NCI-H2227 treated with DMSO at 0.1 percent for 48 hours (cell line): ENCODE measurements at places on chromosomes 3 and 15.

- no peak for DNase-seq
These were observed 257.4 kb downstream of the CGGBP1 start for GRCh38 chr3:87801409-87801808.

- DNase-seq: no peak
These were observed 98.9 kb upstream of the CLSTN2 start for GRCh38 chr3:139835830-139836683.

DNA sequence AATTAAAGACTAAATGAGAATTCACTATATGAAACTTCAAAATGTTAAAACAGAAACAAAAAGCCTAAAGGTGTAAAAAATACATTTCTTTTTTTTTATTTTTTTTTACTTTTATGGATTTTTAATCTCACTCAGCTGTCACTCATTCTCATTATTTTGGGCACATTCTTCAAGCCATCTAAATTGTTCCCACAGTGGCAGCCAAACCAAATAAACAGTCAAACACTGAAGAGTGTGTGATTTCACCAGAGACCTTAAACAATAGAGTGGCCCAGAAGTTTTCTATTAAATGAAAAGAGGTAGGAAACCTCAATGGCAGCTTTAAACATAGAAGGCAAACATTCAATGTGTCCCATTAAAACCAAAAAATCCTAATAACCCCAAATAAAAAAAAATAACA is 616.1 kb downstream of the OTOL1 start:
- no peak for DNase-seq

GRCh38 chr3:131317667-131318066 is 63.9 kb upstream of the NUDT16 start:
- DNase-seq: no peak

- no peak for DNase-seq
These were observed 22.4 kb downstream of the B3GNT5 start for GRCh38 chr3:183275418-183275817.

GRCh38 chr3:632571-633170 is 436.1 kb downstream of the CHL1 start:
- no peak for DNase-seq
